ENCODE measurements at places on chromosomes 6 and 20.

DNA sequence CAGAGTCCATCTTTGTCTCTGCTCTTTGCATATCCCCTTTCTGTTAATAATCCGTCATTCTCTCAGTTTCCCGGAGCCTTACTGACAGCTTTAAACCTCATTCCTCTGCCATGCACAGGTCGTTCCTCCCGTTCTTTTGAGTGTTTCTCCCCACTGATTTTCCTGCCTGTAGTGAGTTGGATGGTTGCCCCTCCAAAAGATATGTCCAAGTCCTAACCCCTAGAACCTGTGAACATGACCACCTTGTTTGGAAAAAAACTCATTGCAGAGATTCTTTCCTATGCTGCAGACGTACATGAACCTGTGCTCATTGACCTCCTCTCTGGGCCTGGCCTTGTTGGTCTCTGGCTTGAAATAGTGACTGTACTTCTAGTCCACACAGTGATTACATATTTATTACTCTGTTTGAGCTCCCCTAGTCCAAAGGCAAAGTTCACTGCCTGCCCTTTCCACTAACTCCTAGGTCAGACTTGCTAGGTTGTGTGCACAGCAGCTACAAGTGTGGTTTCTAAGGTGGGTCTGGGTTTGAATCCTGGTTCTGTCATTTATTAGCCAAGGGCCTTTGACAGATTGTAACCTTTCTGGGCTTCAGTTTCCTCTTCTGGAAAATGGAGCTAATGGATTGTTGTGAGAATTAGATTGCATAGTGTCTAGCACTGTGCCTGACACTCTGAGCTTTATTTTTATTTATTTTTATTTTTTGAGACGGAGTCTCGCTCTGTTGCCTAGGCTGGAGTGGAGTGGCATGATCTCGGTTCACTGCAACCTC, 29.3 kb downstream of the PPARD start:
- no peak for DNase-seq

GRCh38 chr6:4883298-4883697, 107.1 kb downstream of the CDYL start:
- DNase-seq = no peak

- no peak for DNase-seq
Observed at GRCh38 chr6:93902517-93902916, 483.2 kb upstream of the EPHA7 start.

DNA sequence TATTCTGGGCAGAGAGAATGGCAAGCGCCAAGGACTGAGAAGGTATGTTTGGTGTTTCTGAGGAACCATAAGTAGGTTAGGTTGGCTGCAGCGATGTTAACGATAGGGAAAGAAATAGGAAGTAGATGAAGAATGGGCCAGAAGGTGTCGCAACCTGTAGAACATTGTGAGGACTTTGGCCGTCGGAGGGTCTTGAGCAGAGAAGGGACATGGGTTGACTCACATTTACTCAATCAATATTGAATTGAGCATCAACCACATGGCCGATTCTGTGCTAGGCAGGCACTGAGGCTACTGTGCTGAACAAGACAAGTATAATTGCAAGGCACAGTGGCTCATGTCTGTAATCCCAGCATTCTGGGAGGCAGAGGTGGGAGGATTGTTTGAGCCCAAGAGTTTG, 26.8 kb upstream of the RPN2 start:
- no peak for DNase-seq

- no peak for DNase-seq
Observed at GRCh38 chr20:35604449-35604747, 11.2 kb upstream of the SPAG4 start.

DNA sequence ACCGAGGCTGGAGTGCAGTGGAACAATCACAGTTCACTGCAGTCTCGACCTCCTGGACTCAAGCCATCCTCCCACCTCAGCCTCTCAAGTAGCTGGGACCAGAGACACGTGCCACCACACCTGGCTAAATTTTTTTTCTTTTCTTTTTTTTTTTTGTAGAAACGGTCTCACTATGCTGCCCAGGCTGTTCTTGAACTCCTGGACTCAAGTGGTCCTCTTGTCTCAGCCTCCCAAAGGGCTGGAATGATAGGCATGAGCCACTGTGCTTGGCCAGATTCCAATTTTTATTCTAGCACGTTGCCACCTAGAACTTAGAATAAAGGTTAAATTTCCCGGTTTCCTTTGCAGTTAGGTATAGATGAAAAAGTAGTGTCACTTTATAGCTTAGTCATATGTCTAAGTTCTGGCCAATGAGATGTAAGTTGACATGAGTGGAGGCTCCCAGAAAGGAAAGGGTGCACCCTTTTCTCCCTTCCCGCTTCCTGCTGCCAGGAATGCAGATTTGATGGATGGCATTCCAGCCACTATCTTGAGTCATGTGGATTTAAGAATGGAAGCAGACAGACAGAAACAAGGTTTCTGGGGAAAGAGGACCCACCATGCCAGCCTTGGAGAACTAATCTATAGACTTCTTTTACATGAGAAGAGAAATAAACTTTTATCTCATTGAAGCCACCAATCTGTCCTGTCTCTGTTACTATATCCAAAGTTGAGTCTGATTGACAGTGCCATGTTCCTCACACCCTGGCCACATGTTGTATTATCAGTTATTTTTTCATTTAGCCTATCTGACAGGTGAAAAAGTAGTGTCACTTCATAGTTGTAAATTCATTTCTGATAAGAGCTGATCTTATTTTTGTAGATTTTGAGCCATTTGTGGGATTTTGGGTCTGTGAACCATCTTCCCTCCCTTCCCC, 60.6 kb upstream of the NCOA3 start:
- DNase-seq = no peak

DNA sequence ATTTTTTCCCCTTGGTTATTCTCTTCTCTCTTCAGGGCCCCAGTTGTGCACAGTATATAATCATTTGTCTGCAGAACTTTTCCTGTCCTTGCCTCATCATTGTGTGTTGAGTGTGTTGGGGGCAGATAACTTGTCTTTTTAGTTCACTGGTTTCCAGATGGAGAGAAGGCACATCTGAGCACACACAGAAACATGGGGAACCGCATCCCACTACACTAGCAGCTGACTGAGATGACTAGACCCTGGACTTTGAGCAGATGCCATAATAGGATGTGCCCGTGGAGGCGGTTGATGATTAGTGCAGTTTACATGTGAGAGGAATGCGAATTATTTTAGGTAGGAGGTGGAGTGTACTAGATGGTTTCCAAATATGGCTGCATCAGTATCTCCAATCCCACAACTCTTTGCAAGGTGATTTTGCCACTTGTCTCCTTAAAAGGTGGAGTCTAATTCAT, 26.5 kb upstream of the SH3BGRL2 start:
- DNase-seq = no peak

GRCh38 chr6:52724042-52724405, 39.3 kb downstream of the GSTA2 start:
- no peak for DNase-seq

DNA sequence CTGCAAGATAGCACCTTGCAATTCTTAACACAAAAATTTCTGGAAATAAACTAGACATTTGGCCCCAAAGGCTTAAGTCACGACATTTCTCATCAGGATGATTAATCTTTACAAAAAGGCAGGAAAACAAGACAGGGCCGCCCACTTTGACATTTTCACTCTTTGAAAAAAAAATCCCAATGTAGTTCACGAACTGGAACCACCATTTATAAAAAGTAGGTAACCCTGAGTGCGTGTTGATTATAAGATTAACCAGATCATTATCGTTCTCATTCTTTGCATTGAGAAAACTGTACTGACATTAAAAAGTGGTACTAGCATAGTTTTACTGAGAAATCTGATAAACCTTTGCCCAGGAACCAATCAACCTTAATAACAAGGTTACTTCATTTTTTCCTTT, 108.8 kb downstream of the HUS1B start:
- DNase-seq = no peak

GRCh38 chr6:31383149-31383548, 20.2 kb upstream of the MICA start:
- DNase-seq = no peak

DNA sequence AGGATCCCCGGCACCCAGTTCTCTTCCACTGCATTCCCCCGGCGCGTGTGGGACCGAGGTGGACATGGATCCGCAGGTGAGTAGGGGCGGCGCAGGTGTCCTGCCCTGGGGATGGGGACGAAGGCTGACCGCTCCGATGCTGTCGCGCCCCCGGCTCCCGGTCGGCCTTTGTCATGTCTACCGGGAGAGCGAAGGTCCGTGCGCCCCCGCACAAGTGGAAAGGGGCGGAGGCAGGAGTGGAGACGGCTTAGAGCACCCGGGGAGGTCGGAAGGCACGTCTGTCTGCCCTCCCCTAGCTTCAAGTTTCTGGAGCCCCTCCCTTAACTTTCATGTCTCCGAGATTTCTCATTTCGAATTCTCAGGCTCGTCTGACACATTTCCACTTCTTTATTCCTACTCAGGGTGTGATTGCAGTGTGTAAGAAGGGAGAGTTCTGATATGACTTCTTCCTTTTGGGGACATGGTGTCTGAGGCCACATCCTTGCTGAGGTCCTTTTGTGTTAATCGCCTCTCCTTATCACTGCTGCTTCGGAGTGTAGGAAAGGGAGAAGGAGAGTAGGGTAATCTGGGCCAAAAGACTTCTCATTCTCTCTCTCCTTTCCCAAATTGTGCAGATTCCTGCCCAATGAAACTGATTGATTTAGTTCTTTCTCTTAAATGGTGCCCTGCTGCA, 435 bp downstream of the KIFC1 start:
- peak; percentile 46 for DNase-seq

GRCh38 chr6:161235776-161236633, 37.9 kb downstream of the AGPAT4 start:
- DNase-seq = no peak

DNA sequence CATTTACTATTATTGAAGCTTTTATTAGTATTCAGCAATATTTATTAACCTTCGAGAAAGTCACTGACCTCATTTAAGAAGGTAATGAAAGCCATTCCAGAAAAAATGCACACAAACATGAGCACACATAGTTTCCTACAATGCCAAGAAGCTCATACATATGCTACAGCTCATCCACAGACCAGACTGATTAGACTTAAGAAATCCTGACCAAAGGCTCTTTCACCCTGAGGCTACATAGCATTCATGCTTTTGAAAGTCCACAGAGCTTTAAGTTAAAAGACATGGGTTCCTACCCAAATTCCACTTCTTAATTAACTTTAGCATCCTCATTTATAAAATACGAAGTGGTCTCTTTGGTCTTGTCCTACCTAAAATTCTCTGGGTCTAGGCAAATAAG, 430.4 kb downstream of the TBC1D32 start:
- DNase-seq = no peak

- DNase-seq = no peak
Observed at GRCh38 chr6:34600796-34601195, 44.7 kb upstream of the SPDEF start.

DNA sequence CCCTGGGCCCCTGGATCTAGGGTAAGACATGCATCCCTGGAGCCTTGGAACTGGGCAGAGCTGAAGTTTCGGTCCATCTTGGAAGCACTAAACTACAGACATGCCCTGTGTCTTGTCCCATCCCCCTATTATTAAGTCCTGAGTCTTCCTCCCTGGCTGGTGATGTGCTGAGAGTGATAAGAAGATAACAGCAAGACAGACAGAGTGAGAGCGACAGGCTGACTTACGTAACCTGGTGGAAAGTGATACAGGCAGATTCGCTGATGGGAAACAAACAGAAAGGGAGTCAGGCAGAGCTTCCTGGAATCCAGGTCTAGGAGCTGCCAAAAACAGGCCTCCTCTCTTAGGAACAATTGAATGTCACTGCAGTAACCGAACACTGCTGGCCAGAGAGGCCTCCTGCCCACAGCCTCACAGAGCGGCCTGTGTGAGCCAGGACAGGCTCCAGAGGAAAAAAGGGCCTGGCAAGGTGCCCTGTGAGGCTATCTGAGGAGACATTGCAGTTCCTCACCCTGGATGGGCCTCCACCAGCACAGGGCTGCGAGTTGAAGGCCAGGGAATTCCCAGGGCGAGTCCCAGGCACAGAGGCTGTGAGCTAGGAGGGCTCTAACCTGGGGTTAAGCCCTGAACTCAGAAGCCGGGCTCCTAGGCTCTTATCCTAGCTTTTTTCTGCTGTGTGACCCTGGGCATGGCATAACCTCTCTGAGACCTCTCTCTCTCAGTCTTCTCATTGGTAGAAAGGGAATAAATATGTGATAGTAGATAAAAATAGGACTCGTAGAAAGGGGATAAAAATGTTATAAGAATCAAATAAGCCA, 34.2 kb upstream of the B4GALT5 start:
- DNase-seq = no peak

DNA sequence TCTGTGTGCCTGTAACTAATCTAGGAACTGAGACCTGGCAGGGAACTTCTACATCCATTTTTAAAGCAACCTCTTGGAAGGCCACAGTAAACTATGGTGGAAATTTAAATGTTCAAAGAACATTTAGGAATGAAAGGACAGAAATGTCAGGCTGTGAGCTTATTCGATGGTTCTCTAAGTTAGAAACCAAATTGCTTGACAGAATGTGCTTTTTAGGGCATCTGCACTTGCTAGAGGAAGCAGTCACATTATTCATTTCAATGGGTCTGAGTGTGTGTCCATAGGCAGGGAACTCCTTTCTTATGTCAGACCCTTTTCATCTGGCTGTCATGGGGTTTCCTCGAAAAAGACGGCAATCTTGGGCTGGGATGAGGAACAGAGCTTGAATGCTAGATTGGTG, 84.4 kb downstream of the PPP1R14C start:
- no peak for DNase-seq

- DNase-seq = no peak
Observed at GRCh38 chr6:151351146-151351700, 40.1 kb downstream of the ZBTB2 start.

- no peak for DNase-seq
Observed at GRCh38 chr6:48957781-48958180, 505.3 kb downstream of the MMUT start.

- DNase-seq = no peak
Observed at GRCh38 chr6:119858901-119859300, 509.3 kb upstream of the MAN1A1 start.

DNA sequence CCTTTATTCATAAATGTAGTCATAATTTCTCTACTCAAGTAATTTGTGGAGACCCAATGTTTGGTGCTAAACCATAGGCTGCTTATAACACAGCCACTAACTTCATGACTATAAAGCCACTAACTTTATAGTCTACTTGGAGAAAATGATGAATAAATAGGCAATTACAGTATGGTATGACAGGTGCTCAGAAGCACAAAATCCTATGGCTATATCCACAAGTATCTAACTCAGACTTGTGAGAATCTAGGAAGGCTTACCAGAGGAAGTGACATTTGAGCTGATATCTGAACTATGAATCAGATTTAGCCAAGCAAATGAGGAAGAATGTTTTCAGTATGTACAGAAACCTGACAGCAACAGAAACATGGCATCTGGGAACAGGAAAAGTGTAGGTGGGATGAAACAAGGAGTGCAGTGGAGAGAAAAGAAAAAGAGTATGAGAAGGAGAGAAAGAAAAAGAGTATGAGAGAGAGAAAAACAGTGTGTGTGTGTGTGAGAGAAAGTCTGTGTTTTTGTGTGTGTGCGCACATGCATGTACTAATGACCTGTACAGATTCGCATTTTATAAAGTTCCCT, 59.9 kb downstream of the REV3L start:
- no peak for DNase-seq

DNA sequence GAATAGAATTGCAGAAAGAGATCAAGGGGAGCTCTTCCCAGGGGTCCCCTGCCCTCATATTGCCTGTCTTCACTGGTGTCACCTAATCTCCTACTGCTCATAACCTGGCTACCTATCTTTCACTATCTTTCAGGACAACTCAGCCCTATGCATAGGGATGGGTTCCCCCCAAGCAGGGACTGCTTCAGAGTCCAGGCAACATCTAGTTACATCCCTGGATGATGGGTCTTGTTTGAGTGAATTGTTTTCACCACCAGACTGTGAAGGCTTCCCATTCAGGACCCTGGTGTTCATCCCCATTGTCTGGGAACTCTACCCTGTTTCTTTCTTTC, 850 bp upstream of the HECA start:
- DNase-seq = no peak
